ENCODE measurements at places on chromosomes 13 and 19.

- peak; percentile 74 for DNase-seq
Observed at GRCh38 chr19:14147797-14148605, 11.6 kb upstream of the ASF1B start.

DNA sequence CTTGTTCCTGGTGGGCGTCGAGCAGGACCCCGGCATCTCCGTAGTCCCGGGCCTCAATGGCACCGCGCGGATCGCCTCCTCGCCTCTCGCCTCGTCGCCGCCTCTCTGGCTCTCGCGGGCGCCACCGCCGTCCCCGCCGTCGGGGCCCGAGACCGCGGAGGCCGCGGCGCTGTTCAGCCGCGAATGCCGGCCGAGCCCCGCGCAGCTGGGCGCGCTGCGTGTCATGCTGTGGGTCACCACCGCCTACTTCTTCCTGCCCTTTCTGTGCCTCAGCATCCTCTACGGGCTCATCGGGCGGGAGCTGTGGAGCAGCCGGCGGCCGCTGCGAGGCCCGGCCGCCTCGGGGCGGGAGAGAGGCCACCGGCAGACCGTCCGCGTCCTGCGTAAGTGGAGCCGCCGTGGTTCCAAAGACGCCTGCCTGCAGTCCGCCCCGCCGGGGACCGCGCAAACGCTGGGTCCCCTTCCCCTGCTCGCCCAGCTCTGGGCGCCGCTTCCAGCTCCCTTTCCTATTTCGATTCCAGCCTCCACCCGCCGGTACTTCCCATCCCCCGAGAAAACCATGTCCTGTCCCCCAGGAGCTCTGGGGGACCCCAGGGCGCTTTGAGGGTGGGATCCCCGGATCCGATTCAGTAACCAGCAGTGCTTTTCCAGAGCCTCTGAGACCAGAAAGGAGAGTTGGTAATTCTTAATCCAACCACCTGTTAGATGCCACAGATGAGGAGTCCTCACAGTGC is 885 bp downstream of the MLNR start:
- no peak for DNase-seq

DNA sequence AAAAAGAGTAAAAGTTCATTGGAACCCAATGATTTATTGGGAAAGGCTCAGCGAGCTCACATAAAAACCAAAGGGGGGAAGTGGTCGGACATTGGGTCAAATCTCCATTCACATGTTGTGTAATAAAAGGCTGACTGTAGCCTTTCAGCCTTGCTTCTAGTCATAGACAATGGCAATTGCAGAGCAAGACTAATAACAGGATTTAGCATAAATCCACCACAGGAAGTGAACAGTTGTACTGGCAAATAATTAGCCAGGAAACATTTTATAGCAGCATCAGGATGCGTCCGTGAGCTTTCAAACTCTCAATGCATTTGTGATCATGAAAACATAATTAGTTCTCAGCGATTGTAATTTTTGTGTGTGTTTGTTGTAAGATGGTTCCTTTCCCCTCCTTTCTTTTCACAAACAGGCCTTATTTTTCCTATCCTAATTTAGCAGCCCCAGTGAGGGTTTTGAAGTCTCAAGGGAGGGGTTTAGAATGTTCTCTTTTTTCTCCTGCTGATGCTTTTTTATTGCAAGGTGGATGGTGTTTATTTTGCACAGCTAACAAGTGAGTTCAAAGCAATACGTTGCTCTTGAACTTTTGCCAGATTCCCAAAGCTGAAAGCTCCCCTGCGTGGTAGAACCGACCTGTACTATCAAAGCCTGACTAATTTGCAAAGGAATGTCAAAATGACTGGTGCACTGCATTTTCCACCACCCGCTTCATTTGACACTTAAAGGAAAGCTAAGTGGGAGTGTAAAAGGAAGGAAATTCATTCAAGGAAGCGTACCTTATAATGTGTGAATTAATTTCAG is 105.6 kb downstream of the SPRY2 start:
- no peak for DNase-seq

- no peak for DNase-seq
Observed at GRCh38 chr19:47561440-47562057, 11.4 kb downstream of the ZNF541 start.

DNA sequence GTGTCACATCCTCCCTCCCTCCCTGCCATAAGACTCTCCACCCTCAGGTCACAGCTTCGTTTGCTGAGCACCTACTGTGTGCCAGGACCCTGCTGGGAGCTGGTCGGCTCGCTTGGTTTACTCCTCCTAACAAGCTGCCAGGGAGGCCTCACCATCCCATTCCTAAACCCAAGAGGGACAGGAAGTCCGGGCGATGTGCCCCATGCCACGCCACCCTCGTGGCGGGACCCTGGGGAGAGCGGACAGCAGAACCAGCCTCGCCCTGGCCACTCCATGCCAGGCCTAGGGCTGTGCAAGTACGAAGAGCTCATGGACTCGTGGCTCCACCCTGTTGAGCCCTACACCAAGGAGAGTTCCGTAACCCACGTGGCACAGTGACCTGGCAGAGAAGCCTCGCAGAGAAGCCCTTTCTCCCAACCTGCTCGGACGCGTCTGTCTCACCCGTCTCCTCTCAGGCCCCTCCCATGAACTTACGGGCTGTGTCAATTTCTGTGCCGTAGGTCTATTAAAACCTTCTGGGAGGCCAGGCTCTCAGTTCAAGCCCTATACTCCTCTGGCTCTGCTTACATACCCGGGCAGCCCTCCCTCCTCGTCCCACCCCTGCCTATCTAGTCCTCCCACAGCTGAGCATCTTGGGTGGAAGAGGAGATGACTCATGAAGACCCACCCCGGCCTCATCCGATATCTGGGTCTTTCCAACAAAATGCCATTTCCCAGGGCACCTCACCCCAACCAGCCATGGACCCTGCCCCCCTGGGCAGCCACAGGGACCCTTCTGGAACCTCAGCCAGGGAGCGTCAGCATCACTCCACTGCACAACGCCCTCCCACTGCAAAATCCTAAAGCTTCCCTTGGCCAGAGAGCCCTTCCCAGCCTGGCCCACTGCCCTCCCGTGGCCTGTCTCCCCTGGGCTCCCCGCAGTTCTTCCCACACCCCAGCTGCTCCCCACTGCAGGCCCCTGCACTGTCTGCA is 2.6 kb downstream of the UBXN6 start:
- no peak for DNase-seq

DNA sequence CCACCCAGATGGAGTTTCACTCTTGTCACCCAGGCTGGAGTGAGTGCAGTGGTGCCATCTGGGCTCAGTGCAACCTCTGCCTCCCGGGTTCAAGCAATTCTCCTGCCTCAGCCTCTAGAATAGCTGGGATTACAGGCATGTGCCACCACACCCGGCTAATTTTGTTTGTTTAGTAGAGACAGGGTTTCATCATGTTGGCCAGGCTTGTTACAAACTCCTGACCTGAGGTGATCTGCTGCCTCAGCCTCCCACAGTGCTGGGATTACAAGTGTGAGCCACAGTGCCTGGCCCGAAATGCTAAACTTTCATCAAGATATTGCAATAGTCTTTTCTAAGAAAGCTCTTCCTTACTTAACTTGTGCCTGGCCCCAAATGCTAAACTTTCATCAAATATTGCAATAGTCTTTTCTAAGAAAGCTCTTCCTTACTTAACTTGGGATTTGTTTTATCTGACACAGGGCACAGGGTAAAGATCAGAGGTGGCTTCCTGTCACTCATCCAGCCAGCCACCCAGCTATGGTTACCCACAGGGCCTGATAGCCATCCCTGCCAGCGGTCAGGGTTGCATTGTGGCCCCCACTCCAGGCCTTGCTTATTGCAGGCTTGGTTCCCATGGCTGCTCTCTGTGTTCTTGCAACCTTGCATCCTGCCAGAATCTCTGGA is 352.3 kb upstream of the TMTC4 start:
- no peak for DNase-seq

- DNase-seq = peak; percentile 68
Observed at GRCh38 chr19:35114353-35115176, 1.1 kb upstream of the FXYD3 start.

- no peak for DNase-seq
Observed at GRCh38 chr13:59445812-59446211, 717.9 kb downstream of the DIAPH3 start.

DNA sequence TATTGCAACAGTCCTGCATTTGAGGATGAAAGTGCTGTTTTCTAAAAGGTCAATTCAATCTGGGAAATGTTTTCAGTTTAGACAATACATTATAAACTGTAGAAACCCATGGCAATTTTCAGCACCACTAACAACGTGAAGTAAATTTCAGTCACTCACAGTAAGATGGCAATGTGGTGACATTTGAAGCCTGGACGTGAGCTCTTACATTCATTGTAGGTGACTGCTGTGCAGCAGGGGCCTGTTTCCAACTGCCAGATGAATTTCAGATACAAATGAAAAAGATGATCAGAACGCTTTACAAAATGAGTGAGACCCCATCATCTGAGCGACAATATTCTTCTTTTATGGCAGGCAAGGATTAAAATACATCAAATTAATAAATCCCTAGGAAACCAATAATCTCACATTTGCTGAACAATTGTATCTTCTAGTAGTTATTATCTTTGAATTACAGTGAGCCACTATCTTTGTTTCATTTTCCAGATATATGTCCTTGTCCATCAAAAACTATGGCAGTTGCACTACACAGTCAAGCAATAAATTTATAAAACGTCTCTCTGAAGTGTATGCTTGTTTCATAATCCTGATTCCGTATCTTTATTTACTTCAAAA is 1816.8 kb downstream of the OLFM4 start:
- DNase-seq = no peak

GRCh38 chr13:100156788-100157187 is 67.9 kb downstream of the PCCA start:
- no peak for DNase-seq

Data from tibial artery (tissue), 4 donors.